ENCODE measurements at places on chromosomes 7 and 10.

DNA sequence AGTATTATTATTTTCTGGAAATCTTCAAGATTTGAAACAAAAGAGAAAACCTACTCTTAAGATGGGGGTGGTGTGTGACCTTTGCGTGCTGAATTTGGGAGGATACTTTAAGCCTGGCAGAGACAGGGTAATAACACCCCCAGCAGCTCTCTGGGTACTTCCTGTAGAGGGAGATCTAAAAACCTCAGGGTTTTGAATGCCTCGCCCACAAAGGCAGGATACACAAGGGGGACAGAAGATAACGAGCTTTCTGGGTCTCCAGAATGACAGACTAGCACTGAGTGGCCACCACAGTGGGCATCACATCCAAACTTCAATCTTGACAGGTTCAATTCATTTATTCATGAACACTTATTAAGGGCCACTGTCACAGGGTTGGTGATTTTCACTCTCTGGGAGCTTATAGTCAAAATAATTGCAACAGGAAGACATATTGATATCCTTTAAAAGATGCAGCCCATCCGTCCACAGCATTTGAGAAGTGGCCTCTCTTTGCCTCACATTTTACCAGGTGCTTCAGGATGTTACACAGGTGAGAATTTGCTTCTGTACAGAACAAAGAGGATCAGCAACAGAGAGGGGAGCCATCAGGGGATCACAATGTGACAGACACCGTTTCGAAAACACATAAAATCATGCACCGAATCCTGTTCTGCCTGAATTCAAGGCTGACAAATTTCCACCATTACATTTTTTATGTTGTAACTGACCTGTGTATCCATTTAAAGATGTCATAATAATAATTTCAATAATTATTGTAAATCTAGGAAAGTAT, 14.3 kb downstream of the CPA1 start:
- peak; percentile 41 for DNase-seq

DNA sequence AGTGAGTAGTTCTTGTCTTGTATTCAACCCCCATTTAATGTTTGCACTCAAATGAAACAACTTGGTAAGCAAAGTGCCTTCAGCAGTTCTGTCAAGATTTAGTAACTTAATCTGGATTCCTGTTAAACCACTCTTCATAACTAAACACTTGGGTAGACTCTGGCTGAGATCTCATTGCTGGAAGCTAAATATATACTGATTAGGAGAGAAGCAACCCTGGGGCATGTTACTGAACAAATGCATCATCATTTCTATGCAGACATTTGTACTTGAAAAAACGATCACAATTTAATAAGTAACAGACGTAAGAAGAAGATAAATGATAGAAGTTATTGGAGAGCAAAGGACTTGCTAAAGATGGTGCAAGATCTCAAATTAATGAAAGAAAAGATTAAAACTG, 308.4 kb upstream of the POM121L12 start:
- DNase-seq = no peak

DNA sequence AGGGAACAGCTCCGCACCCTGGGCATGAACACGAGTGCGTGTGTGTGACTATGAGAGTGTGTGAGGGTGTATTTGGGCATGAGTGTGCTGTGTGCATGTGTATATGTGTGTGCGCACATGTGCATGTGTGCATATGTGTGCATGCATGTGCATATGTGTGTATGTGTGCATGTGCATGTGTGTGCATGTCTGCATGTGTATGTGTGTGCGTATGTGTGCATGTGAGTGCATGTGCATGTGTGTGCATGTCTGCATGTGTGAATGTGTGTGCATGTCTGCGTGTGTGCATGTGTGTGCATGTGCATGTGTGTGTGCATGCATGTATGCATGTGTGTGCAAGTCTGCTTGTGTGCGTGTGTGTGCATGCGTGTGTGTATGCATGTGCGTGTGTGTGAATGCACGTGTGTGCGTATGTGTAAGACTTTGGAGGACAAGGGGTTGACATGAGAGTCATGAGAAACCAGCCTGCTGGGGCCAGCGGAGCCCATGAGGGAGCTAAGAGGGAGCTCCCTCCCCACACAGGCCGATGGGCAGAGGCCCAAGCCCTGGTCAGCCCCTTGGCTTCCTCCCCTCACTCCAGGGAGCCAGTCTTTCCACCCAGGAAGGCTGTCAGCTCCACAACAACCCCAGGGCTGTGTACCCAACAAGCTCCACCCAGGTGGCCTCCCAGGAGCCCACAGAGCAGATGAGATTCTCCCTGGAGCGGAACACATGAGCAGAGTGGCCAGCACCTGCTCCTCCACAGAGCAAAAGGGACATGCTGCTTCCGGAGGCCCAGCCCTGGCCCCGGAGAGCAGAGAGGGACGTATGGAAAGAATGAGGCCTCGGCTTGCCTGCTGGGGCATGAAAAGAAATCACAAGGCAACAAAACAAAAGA, 142.5 kb upstream of the PPP2R2D start:
- DNase-seq = no peak

DNA sequence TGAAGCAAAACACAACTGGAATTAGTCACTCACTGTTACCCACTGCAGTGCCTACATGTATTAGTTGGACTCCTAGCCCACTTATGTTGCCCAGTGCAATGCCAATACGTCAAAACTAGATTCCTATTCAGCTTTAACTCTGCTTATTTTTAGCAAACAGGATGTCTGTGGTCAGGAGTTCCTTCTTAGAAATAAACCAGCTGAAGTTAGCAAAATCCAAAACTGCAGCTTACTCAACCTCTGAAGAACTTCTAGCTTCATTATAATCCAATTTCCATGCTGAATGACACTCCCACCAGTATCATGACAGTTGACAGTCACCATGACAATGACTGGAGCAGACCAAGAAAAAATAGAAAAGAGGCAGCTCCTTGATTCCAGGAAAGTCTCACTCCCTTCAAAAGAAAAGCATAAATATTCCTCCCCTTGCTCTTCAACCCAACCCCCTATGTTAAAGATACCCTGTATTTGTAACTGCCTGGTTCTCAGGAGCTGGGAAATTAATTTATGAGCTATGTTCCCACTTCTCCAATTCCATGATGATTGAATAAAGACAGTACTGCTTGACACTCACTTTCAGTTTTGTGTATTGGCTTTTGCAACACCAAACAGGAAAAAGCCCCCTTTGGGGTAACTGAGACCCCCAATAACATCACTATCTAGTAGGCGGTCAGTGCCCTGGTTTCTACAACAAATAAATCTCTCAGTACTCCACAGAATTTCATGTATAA, 327.4 kb downstream of the SORCS1 start:
- DNase-seq = peak; percentile 21

GRCh38 chr10:130994191-130994590, 317.3 kb downstream of the TCERG1L start:
- peak; percentile 2 for DNase-seq

DNA sequence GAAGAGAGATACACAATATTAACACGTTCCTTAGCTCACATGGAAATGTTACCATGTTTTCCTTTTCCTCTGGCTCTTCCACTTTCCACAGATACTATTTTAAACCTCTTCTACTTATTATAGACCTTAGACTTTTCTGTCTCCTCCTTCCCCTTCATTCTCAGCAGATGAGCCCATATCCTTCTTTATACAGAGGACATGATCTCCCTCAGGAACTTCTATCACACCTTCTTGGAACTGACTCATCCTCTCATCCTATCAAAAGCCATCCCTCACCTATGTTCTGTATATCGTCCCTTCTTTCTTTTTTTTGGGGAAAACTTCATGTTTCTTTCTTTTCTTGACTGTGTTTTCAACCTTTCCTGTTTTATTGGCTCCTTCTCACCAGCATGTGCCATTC, 20.8 kb downstream of the MTPN start:
- no peak for DNase-seq

GRCh38 chr10:116848032-116848943, 1.0 kb upstream of the ENO4 start:
- DNase-seq = no peak

GRCh38 chr7:103887050-103887449, 102.4 kb downstream of the RELN start:
- no peak for DNase-seq

DNA sequence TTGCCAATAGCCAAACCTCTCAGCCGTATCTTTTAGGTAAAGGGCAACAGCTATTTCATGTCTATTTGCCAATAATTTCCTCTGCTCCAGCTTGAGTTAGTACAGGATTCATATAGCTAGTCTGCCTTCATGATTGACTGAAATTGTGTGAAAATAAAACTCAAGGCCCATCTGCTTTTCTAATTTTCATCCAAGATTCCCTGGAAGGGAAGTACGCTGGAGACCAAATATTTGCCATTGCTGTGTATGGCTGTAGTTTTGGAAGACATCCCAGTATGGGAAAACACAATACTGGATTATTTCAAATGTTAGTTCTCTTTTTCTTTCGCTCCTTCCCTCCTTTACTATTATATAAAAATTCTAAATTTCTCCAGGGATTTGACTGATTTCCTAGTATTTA, 652.4 kb downstream of the CNTNAP2 start:
- DNase-seq = no peak

DNA sequence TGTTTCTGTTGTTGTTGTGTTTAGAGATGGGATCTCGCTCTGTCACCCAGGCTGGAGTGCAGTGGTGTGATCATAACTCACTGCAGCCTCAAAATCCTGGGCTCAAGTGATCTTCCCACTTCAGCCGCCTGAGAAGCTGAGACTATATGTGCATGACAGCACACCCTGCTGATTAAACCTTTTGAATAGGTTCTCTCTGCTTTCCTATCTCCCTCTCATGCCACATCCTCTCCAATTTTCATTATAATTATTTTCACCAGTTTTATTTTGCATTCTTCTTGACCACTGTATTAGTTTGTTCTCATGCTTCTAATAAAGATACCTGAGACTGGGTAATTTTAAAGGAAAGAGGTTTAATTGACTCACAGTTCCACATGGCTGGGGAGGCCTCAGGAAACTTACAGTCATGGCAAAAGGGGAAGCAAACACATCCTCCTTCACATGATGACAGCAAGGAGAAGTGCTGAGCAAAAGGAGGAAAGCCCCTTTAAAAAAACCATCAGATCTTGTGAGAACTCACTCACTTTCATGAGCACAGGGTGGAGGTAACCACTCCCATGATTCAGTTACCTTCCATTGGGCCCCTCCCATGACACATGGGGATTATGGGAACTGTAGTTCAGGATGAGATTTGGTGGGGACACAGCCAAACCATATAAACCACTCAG, 12.9 kb downstream of the AGK start:
- DNase-seq = no peak

GRCh38 chr10:121860810-121861209, 67.0 kb downstream of the ATE1 start:
- no peak for DNase-seq

- peak; percentile 75 for DNase-seq
Measured at GRCh38 chr7:55255496-55256445, 109.4 kb upstream of the LANCL2 start.

DNA sequence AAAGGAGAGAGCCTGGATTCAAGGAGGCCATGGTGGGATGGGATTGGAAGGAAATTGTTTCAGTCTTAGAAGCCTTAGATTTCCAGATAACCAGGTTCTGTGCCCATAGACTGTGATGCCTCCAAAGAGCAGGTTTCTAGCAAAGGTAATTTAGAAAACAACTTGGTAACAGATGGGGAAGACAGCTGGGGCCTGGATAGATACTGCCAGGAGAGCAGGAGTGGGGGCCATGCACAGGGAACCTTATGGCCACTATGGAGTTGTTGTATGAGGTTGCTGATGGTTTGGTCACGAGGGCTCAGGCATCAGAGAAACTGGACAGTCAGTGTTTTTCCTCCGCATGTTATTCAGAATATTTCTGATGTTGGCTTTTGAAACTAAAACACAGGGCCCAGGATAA, 901.9 kb downstream of the LRMDA start:
- no peak for DNase-seq

GRCh38 chr10:69939061-69939460, 113.6 kb upstream of the MACROH2A2 start:
- no peak for DNase-seq

DNA sequence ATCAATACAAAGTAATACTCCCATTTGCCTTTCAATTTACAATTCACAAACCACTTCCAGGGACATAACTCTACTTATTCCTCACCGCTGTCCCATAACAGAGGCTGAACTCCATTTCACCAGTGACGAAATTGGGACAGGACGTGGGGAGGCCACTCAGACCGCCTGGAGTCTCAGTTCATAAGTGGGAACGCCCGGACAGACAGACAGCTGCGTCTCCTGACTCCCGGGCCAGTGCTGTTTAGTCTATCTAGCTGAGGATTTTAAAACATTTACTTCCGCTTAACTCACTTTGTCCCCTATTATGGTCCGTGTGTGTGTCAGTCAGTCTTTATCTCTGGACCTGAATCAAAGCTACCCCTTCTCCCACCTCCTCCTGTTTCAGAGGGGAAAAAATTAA, 67.4 kb upstream of the ZNF438 start:
- no peak for DNase-seq

GRCh38 chr10:89668386-89669071, 23.5 kb upstream of the PANK1 start:
- no peak for DNase-seq

DNA sequence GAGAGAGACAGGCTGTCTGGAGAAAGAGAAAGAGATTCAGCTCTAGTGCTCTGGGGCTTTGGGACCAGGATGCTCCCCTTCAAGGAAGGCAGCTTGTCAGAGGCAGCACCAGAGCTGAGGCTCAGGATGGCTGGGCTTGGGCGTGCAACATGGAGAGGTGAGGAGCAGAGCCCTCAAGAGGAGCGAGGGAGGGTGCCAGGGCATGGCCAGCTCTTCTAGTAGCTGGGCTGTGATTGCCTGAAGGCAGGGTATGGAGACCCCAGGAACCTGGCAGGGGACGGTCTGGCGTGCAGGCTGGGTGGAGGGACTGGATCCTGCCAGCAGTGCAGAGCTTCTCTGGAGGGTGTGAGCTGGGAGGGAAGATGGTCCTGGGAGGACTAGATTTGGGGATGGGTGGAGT, 40.2 kb downstream of the ANTXRL start:
- no peak for DNase-seq

DNA sequence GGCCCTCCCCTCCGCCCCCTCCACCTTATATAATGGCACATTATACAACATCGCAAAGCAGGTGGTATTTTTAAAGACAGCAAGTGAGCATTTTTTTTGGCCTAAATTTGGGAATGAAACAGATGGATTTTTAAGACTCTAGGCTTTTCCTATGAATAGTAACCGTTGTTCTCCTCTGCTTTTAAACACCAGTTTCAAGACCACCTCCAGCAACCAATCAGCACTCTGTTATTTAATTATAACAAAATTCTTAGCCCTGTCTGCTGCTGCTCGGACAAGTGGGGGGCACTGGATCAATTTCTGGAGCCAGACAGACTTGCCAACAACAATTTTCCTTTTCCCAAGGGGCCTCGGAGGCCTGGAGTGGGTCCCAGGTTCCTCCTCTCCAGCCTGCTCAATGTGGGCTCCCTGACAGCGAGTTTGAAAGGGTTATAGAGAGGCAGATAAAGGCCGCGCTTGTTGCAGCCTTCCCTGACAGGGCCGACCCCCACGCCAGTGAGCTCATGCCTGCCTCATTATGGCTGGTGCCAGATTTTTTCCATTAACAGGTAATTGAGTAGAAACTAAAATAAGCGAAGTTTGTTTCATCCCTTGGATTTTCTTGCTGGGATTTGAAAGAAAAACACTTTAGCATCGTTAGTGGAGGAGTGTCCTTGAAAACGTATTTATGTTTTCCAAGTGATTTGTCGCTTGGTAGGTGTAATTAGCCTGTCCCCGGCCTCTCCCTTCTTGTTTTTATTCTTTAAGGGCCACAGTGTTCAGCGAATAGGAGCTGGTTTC, 227.3 kb downstream of the TCF7L2 start:
- DNase-seq = no peak
